ENCODE measurements at places on chromosomes 7 and 10.

GRCh38 chr10:48450741-48451466 lies 144.4 kb downstream of the MAPK8 start:
- no peak for DNase-seq

DNA sequence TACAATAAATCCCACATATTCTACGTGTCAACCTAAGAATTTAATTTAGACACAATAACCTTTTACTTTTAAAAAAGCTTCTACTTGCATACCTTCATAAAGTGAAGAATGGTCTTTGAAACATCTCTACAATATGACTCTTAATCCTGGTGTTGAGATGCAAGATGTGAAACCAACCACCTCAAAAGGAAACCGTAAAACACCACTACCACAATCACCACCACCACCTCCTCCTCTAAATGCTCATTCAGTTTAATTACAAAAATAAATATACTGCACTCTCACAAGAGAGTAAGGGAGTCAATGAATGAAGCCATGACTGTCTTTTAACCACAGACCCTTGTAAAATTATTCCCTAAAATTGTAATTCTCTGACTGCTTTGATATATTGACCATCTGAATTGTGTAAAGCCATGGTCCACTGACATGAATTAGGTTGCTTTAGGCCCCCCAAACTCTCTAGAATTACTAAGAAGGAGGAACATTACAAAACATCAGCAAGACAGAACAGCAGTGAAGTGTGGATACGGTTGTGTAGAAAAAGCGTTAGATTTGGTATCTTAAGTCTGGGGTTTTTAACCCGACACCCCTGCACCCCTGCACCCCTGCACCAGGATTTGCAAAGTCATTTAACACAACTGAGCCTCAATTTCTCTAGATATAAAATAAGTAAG lies 171.4 kb downstream of the SFMBT2 start:
- no peak for DNase-seq

DNA sequence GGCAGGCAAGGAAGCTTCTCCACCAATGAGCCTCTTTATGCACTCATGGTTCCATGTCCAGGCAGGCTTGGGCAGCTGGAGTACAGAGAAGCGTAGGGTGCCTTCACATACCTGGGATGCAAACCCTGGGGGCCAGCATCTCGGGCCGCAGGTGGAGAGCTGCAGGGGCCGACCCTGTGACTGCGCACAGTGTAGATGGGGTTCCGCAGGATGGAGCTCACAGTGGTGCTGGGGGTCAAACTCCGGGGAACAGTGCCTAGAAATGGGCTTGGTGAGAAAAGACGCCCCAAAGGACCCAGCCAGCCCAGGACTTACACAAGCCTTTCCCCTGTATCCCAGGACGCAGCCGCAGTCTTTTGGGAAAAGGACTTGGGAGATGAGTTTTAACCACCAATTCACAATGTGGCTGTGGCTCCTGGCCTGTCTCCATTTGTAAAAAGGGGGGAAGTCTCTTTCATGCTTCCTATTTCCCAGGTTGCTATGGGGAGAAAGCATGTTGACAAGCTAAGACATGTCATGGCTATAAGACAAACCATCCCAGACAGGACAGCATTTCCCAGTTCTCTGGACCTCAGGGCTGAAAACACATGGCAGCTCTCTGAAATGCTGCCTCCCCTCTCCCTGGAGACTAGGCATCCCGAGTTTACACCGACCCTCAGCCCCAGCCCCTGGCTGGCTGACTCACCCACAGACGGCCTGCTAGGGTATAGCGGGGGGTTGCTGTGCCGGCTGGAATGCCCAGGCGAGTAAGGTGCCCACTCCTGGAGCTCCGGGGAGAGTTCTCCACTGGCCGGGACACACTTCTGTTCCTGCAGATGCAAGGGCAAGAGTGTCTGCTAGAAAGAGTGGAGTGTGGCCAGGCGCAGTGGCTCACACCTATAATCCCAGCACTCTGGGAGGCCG lies 107.1 kb downstream of the DLG5 start:
- DNase-seq, result no peak

DNA sequence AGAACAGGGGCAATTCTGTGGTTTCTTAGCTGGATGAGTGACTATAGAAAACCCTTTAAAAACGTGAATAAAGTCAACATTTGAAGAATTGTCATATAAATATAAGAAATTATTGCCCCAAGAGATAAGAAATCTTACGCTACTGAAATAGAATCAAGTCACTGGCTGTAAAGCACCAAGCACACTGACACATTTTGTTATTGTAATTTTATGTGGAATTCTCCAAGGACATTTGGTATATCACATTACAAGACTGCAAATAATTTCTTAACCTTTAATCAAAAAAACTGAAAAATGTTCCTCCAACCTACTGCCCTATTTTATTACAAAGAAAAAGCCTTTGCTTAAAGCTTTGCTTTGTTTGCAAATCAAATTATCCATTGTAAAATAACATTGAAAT lies 383.3 kb downstream of the IPMK start:
- DNase-seq, result no peak

- DNase-seq, result no peak
These were observed 56.2 kb upstream of the PDCD4 start for GRCh38 chr10:110815354-110816004.

DNA sequence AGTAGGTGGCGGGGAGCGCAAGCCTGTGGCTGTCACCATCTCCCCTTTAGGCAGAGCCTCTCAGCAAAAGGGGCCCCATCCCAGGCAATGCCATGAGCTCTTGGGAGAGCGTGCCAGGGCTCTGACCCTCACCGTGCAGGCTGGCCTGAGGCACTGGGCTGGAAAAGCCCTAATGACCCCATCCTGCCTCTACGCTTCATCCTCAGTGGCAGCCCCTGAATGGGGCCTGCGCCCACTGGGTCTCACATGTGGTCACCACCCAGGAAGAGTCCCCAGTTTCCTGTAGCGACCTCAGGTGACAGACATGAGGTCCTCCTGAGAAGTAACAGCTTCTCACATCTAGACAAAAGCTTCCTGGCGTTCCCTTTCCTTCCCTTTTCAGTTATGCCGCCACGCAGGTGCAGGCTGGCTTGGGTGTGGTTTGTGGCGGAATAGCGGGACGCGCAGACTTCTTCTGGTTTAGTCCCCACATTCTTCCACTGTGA lies 59.2 kb downstream of the CLEC2L start:
- DNase-seq, result no peak

GRCh38 chr10:28664369-28664740 lies 13.0 kb upstream of the BAMBI start:
- no peak for DNase-seq

DNA sequence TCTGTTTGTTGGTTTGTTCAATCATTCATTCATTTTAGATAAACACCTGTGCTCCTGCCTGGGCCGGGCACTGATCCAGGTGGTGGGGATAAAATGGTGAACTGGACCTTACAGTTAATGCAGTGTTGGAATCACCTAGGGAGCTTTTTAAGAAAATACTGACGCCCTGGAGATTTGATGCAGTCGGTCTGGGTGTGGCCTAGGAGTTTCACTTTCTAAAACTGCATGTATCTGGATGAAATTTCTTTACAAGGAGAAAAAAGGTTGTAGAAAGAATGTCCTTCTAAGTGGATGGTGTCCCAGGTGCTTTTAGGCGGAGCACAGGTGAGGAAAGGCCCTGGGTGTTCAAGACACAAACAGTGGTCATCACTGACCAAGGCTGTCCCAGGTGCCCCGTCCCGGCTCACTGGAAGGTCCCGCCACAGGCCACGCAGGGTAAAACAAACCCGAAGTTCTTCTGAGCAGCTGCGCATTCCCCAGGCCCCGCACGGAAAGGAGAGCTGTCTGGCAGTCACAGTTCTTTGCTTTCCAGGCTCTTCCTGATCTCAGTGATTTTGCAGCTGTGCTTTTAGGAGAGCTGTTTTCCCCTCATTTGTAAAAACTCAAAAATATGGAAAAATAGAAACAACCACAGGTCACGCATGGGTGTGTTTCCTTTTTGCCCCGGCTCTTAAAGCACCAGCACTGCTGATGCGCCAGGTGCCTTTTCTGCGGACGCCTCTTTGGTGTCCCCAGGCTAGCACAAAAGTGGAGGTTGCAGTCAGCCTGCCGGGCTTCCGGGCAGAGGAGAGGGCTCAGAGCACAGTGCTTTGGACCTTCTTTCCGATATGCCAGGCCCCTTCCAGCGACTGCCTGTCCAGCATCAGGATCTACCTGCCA lies 161.9 kb downstream of the GRK5 start:
- DNase-seq, result no peak

GRCh38 chr10:83432261-83433045 lies 706.9 kb upstream of the GHITM start:
- DNase-seq, result no peak

GRCh38 chr7:974172-974571 lies 1.2 kb downstream of the COX19 start:
- no peak for DNase-seq

- no peak for DNase-seq
These were observed 164.3 kb upstream of the PODXL start for GRCh38 chr7:131720703-131721102.

DNA sequence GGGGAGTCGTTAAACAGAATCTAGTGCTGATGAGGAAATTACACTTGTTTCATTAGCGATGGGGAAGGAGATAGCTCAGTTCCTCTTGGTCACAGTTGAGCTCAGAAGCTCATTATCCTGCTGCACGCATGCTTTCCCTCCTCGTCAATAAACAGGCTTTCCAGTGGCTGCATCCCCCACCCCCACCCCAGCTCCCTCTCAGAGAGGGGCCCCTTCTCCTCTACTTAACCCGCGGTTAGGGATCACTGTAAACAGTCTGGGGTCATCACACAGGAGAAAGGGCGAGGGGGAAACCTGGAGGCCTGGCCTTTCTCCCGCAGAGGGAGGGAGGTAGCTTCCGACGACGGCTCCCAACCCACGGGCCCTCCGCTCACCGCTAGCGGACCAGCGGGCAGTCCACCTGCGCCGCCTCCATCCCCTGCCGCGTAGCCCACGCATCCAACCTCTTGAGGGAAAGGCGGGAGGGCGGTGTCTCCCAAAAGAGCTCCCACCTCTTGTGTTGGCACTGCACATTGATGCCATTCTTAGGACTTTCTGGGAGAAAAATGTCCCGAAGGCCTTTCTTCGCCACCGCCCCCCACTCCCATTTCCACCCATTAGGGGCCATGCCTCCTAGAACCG lies 80.8 kb downstream of the PAX2 start:
- no peak for DNase-seq

- no peak for DNase-seq
These were observed 54.5 kb upstream of the PDZD8 start for GRCh38 chr10:117429643-117430265.

- DNase-seq, result no peak
These were observed 14.3 kb downstream of the GHRHR start for GRCh38 chr7:30977896-30978564.

- DNase-seq, result no peak
These were observed 95.0 kb upstream of the AGBL3 start for GRCh38 chr7:134891262-134891695.

DNA sequence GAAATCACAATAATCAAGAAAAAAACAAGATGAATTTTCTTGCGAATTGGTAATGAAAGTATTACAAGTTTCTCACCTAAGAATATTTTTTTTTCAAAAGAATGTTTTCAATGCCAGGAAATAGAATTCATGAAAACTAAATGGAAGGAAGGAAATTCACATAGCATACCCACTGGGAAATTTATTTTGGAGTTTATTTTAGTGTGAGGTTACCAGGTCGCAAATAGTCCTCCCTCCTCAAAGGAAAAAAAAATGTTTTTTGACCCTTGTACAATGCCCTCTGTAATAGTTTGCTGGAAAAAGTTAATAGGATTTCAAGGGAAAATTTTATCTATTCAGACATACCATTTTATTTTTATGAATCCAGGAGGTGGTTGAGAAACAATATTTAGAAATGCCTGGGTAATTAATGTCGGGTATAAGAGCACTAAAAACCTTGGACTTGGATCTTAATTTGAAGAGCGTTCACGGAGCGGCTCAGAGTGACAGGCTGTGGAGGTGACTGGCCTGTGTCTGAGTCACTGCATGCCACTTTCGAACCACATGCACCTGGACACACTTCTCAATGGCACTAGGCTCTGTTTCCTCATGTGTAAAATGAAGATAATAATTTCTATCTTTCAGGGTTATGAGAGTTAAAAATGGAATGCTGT lies 28.2 kb downstream of the CUBN start:
- no peak for DNase-seq

- DNase-seq, result no peak
These were observed 980 bp downstream of the ADAM8 start for GRCh38 chr10:133275684-133276092.

- no peak for DNase-seq
These were observed 73.8 kb upstream of the JCAD start for GRCh38 chr10:30133198-30133597.

- no peak for DNase-seq
These were observed 29.4 kb upstream of the PCGF5 start for GRCh38 chr10:91190876-91191583.

GRCh38 chr7:24572393-24572996 lies 757 bp upstream of the PALS2 start:
- no peak for DNase-seq

GRCh38 chr7:118311121-118311836 lies 86.8 kb downstream of the ANKRD7 start:
- DNase-seq, result no peak

DNA sequence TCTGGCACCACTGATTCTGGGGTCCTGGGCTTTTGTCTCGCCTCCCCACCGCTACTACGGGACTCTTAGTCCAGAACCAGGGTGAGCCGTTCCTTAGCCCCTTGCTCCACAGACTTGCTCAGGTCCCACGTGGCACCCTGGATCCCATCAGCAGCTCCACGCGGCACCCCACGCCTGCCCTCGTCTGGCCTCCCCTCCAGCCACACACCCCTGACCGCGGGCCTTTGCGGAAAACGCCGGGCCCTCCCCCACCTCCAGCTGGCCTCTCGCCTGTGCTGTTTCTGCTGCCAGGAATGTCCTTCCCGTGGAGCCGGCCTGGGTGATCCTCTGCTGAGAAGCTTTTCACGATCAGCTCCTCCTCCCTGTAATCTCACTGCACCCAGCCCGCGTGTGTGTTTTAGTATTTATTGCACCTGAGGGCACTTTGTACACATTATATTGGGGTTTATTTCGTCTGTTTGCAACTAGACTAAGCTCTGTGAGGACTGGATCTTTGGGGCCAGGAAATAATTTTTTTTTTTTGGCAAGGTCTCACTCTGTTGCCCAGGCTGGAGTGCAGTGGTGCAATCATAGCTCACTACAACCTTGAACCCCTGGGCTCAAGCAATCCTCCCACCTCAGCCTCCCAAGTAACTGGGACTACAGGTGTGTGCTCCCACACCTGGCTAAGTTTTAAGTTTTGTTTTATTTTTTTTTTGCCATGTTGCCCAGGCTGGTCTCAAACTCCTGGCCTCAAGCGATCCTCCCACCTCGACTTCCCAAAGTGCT lies 10.5 kb upstream of the TTYH3 start:
- DNase-seq, result no peak

- no peak for DNase-seq
These were observed 300.5 kb upstream of the ZMIZ1 start for GRCh38 chr10:78768041-78768835.

GRCh38 chr10:3813986-3814837 lies 29.2 kb upstream of the KLF6 start:
- DNase-seq, result no peak

- DNase-seq, result no peak
These were observed 923.0 kb upstream of the CELF2 start for GRCh38 chr10:10094691-10095090.

- DNase-seq, result no peak
These were observed 51.7 kb downstream of the BZW2 start for GRCh38 chr7:16697507-16698199.
